Right cardiac atrium (tissue), 5 donors: ENCODE measurements at places on chromosomes 13 and 19.
A peak's percentile ranks its signal among the peaks of the same experiment; 100 is the strongest.

GRCh38 chr19:36136964-36137686 is 2.7 kb upstream of the CAPNS1 start:
- peak; percentile 65 for DNase-seq

DNA sequence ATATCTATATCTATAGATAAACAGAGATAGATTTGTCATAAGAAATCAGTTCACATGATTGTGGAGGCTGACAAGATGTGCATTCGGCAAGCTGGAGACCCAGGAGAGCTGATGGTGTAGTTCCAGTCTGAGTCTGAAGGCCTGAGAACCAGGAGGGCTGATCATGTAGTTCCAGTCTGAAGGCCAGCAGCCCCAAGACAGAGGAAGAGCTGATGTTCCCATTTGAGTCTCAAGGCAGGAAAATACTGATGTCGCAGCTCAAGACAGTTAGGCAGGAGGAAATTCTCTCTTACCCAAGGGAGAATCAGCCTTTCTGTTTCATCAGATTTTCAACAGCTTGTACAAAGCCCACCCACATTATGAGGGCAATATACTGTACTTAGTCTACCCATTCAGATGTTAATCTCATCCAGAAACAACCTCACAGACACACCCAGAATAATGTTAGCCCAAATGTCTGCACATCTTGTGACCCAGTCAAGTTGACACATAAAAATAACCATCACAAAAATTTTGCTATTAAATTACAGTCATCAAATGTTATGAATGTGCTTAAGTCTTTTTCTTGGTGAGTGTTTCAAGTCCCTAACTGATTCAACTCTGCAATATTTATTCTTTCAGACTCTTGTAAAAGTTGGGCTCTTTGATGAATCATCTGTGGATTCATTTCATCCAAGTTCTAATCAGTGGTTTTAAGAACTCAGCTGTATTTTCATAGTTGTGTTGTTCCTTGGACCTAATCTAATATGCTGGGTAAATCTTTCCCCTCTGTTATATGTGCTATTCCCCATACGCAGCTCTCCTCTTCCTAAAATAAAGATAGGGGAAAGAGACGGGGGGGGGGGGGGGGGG is 22.7 kb upstream of the LRCH1 start:
- DNase-seq, result no peak

- DNase-seq, result no peak
Observed at GRCh38 chr19:16039545-16039944, 36.8 kb upstream of the TPM4 start.

GRCh38 chr19:18649371-18650020 is 12.7 kb downstream of the KLHL26 start:
- DNase-seq, result peak; percentile 81

GRCh38 chr13:101447852-101448251 is 4.6 kb upstream of the ITGBL1 start:
- DNase-seq, result no peak

DNA sequence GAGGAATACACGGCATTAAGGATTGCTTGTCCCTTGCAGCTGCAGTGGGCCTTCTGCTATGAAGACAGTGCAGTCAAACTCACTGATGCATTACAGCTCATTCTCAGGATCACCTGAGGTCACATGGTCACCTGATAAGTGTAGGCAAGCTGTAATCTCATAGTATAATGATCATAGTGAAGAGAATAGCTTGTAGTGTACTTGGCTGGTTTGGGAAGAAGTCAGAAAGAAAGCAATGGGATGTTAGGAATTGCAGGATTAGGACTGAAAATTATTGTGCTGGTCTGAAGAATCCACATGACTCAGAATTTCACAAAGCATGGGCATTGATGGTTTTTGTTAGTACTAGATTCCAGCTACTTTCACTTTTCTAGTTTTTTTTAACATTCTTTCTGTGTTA is 76.7 kb downstream of the MBNL2 start:
- no peak for DNase-seq

DNA sequence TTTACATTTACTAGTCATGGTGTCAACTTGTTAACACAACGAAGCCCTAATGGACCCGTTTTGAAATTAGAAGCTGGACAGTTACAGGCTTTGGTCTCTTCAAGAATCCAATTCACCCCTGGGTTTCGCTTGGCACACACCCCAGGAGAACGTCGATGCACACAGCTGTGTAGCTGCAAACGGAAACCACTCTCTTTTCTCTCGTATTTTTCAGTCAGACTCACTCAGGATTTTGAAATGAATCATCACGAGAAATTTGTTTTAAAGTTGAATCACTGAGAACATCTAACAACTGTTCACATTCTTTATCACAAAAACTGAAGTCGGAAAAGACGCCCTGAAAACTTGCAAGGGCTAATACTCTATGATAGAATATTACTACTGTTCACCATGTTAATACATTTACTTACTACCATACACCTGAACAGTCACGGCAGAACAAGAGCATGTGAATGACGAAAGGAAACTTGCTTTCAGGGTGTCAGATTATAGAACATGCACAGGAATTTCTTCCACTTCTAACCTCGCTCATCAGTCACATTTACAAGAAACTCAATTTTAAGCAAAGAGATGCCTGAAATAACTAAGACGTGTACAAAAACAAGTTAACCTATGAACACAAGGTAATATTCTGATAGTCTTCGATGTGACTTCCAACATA is 4.7 kb downstream of the PNMA8A start:
- peak; percentile 68 for DNase-seq

DNA sequence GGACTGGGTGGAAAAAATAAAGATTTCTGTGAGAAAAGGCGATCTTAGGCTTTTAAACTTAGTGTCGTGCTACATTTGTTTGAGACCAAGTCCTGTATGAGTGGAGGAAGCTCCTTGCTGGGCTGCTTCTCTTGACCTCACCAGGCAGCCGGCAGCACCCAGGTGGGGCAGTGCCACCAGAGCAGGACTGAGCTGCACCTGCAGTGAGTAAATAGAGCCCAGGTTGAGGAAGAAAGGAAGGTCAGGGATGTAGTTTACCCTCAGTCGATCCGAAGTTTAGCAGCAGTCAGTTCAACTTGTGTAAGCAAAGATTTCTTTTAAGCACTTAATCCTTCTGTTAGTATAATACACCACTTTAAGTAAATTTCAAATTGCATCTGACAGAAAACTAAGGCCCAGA is 13.6 kb downstream of the HNRNPM start:
- DNase-seq, result no peak

- DNase-seq, result no peak
Observed at GRCh38 chr19:21848706-21849105, 12.7 kb upstream of the ZNF43 start.

DNA sequence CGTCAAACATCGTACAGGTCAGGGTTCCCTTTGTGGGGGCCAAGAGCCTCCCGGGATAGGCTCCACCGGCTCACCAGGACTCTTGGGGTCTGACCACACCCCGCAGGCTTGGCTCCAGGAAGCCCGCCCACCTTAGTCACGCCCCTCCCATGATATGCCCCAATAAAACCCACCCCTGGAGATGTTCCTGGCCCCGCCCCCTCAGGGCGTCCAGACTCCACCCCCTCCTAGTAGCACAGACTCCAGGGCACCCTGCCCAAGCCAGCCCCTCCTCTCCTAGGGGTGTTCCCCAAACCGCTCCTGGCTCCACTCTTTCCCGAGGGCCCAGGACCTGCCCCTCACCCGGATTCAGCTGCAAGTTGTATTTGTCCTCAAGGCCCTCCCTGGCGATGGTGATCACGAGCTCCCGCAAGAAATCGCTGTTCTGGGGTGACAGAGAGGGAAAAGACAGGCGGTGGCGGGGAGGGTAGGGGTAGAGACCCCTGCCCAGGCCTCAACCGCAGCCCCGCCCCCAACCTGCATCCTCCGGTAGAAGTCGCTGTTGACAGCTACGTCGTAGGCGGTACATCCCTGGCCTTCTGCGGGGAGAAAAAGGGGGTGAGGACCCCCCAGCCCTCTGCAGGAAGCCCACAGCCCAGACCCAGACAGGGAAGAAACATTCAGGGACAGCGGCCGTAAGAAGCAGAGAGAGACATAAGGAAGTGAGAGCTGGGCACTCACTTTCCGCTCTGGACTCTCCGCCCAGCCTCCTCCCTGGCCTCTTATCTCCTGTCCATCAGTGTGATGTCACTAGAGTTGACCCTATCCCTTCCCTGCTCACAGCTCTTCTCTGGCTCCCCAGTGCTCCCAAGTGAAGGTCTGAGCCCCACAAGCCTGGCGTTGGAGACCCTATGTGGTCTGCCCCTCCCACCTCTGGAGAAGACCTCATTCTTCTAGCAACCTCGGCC is 3.9 kb downstream of the PIH1D1 start:
- peak; percentile 76 for DNase-seq

DNA sequence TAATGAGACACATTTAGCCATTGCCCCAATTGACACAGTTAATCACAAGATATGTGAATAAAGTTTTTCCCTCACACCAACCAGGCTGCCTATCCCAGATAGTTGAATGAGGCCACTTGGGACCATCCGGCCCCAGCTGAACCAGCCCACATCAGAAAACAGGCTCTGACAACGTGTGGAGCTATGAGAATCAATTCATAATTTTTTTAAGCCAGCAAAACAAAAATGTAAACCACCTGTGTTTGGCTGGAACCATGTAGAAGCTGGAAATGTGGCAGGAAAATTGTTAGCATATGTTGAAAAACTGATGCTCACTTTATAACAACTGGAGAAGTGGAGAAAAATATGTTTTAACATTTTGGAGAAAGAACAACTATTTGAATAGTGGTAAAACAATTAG is 1161.3 kb downstream of the SLITRK1 start:
- no peak for DNase-seq

DNA sequence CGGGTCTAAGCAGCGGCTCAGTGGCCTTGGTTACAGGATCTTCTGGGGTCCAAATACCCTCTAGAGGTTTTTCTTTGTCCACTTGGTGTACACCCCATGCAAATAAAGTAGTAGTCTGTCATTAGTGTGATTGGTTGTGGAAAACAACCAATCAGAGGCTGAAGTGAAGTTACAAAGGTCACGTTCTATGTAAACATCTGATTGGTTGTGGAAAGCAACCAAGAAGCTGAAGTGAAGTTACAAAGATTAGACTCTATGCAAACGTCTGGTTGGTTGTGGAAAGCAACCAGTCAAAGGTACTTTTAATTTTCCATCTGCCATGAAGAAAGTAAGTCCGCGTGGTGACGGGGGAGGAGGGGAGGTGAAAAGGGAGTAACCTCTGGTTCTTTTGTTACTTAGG is 790.9 kb downstream of the UQCRFS1 start:
- no peak for DNase-seq

DNA sequence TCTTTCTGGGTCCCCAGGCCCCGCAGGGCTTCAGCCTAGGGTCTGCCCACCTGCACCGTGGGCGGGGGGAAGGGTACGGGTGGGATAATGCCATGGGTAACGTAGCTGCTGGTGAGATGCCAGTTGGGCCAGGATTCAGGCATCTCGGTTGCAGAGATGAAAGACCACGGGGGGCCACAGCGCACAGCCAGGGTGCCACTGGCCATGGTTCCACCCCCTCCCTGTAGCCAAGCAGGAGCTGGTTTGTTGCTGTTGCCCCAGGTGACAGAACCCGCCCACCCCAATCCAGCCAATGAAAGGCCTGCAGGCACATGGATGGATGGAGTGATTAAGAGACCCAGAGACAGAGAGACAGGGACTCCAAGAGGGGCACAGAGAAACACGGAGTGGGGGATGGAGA is 1.0 kb upstream of the CGB7 start:
- DNase-seq, result no peak

GRCh38 chr19:29664753-29665214 is 477 bp upstream of the PLEKHF1 start:
- no peak for DNase-seq

- DNase-seq, result no peak
Observed at GRCh38 chr13:106630162-106630561, 62.2 kb upstream of the ARGLU1 start.

DNA sequence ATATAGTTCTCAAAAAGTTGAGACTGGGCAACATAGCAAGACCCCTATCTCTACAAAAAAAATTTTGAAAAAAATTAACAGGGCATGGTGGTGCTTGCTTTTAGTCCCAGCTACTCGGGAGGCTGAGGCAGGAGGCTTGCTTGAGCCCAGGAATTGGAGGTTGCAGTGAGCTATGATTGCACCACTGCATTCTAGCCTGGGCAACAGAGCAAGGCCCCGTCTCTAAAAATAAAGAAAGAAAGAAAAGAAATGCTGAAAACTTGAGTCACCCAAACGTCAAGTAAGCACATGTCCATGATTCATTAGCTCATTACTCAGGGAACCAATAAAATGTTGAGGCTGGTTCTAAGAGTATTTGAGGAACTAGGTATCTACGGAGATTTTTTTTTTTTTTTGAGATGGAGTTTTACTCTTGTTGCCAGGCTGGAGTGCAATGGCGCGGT is 33.9 kb upstream of the SEMA6B start:
- no peak for DNase-seq

- no peak for DNase-seq
Observed at GRCh38 chr19:7645163-7645562, 8.3 kb downstream of the STXBP2 start.

GRCh38 chr13:113845723-113846635 is 17.9 kb downstream of the GAS6 start:
- peak; percentile 42 for DNase-seq

- DNase-seq, result no peak
Observed at GRCh38 chr13:85663856-85664255, 135.4 kb downstream of the SLITRK6 start.

- peak; percentile 92 for DNase-seq
Observed at GRCh38 chr19:10543420-10544241, at the start of gene ATG4D. Gene ATG4D, plus strand, starts transcription at chr19:10543904. Its CDS starts 187 bp downstream, at chr19:10544091.

GRCh38 chr13:72390909-72391308 is 336.5 kb downstream of the MZT1 start:
- DNase-seq, result no peak

DNA sequence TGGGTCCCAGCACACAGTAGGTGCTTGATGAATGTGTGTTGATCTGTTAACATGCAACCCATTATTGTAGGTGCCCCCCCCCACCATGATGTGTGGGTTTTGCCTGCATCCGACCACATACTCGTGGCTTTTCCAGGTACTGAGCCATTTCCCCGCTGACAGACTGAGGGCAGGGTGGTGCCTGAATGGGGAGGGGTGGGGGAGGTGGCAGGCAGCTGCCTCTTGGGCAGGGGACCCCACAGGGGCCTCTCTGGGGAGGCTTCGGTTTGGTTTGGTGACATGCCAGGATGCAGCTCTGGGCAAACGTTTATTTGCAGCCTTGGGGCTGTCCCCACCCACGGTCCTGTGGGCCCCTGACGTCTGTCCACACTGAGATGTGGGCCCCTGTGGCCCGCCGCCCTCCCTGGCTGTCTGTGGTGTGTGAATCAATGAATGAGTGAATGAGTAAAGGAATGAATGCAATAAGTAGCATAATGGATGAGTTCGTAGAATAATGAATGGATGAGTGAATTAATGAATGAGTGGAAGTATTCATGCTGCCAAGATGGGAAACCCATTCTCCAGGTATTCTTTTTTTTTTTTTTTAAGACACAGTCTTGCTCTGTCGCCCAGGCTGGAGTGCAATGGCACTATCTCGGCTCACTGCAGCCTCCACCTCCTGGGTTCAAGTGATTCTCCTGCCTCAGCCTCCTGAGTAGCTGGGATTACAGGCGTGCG is 9.0 kb upstream of the JUND start:
- peak; percentile 80 for DNase-seq
